Memory B cell (primary cell): ENCODE measurements at places on chromosomes 5 and 9.

- H3K27ac ChIP-seq, result no peak overlapping the region
- peaks cover 17% of the 10 kb centered on the region for H3K4me1 ChIP-seq
- no peak overlapping the region for H3K4me3 ChIP-seq
- H3K27me3 ChIP-seq, result peaks cover 4% of the 10 kb centered on the region
- no peak for DNase-seq
- no peaks in the 10 kb centered on the region for H3K36me3 ChIP-seq
Measured at GRCh38 chr5:144093868-144094267, 76.6 kb downstream of the YIPF5 start.

- H3K36me3 ChIP-seq, result no peaks in the 10 kb centered on the region
- no peaks in the 10 kb centered on the region for H3K4me1 ChIP-seq
- no peak overlapping the region for H3K4me3 ChIP-seq
- no peak overlapping the region for H3K27ac ChIP-seq
- peaks cover 9% of the 10 kb centered on the region for H3K27me3 ChIP-seq
Measured at GRCh38 chr5:33944543-33945132, 8.5 kb downstream of the RXFP3 start.

DNA sequence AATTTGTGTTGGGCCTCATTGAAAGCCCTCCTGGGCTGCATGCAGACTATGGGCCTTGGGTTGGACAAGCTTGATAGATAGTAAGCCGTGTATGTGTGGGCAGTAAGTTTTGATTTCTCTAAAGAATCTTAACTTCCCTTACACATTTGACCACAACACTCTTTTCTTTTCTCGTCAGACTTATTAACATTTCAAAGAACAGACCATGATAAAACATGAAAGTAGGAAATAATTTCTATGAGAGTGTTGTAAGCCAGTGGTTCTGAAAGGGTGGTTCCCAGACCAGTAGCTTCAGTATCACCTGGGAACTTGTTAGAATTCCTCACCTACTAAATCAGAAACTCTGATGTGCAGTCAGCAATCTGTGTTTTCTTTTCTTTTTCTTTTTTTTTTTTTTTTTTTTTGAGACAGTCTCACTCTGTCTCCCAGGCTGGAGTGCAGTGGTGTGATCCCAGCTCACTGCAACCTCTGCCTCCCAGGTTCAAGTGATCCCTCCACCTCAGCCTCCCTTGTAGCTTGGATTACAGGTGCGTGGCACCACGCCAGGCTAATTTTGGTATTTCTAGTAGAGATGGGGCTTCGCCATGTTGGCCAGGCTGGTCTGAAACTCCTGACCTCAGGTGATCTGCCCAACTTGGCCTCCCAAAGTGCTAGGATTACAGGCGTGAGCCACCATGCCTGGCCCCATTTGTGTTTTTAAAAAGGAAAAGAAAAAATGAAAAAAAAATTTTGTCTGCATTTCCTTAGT is 20.0 kb upstream of the GCNT1 start:
- no peak overlapping the region for H3K4me3 ChIP-seq
- H3K36me3 ChIP-seq, result peaks cover 5% of the 10 kb centered on the region
- H3K27ac ChIP-seq, result no peak overlapping the region
- no peaks in the 10 kb centered on the region for H3K4me1 ChIP-seq

- no peak for DNase-seq
- H3K27ac ChIP-seq, result no peak overlapping the region
Measured at GRCh38 chr5:25570067-25570583, 925.3 kb upstream of the CDH10 start.

GRCh38 chr5:176731506-176732160 is 78.7 kb upstream of the UNC5A start:
- no peak overlapping the region for H3K27ac ChIP-seq
- H3K36me3 ChIP-seq, result no peaks in the 10 kb centered on the region
- DNase-seq, result no peak
- H3K4me3 ChIP-seq, result no peak overlapping the region

- DNase-seq, result no peak
- H3K4me1 ChIP-seq, result no peaks in the 10 kb centered on the region
- H3K36me3 ChIP-seq, result no peaks in the 10 kb centered on the region
- no peaks in the 10 kb centered on the region for H3K27me3 ChIP-seq
- no peak overlapping the region for H3K27ac ChIP-seq
Measured at GRCh38 chr5:22896152-22896551, 43.0 kb upstream of the CDH12 start.

- no peaks in the 10 kb centered on the region for H3K27me3 ChIP-seq
- DNase-seq, result no peak
- no peak overlapping the region for H3K27ac ChIP-seq
- H3K36me3 ChIP-seq, result no peaks in the 10 kb centered on the region
- H3K4me1 ChIP-seq, result peaks cover 4% of the 10 kb centered on the region
Measured at GRCh38 chr5:97547999-97548738, 365.1 kb upstream of the RIOK2 start.
